ENCODE measurements at places on chromosomes 4 and X. TPM values are rescaled to one million over a fixed set of nuclear protein-coding genes. Genes with fewer than 3 reads are reported as not detected.

Gene MTTP
- not detected for polyA plus RNA-seq

Gene TMEM154
- polyA plus RNA-seq: 0.81 TPM

- no peak overlapping the region for H3K4me3 ChIP-seq
- H3K4me1 ChIP-seq: no peaks in the 10 kb centered on the region
- no peaks in the 10 kb centered on the region for H3K36me3 ChIP-seq
- no peak for DNase-seq
Measured at GRCh38 chr4:168612450-168613135, 115.7 kb downstream of the PALLD start.

Gene ADGRG2
- 0.30 TPM for polyA plus RNA-seq

Gene TIMM17B
- polyA plus RNA-seq: 77.2 TPM

Gene HTR2C
- not detected for polyA plus RNA-seq

Gene NAP1L2
- polyA plus RNA-seq: 2.0 TPM

Gene NXF2
- polyA plus RNA-seq: not detected
